Activated naive CD8-positive, alpha-beta T cell treated with anti-CD3 and anti-CD28 coated beads, Interleukin-2, amount 10 ng/mL, durations not matched to agents 7 days and 5 days (primary cell): ENCODE measurements at places on chromosomes 2 and 18. TPM values are rescaled to one million over a fixed set of nuclear protein-coding genes. Genes with fewer than 3 reads are reported as not detected.
A peak's percentile ranks its signal among the peaks of the same experiment; 100 is the strongest.

CIB4 gene
- total RNA-seq: not detected

G6PC2 gene
- total RNA-seq: not detected

DNA sequence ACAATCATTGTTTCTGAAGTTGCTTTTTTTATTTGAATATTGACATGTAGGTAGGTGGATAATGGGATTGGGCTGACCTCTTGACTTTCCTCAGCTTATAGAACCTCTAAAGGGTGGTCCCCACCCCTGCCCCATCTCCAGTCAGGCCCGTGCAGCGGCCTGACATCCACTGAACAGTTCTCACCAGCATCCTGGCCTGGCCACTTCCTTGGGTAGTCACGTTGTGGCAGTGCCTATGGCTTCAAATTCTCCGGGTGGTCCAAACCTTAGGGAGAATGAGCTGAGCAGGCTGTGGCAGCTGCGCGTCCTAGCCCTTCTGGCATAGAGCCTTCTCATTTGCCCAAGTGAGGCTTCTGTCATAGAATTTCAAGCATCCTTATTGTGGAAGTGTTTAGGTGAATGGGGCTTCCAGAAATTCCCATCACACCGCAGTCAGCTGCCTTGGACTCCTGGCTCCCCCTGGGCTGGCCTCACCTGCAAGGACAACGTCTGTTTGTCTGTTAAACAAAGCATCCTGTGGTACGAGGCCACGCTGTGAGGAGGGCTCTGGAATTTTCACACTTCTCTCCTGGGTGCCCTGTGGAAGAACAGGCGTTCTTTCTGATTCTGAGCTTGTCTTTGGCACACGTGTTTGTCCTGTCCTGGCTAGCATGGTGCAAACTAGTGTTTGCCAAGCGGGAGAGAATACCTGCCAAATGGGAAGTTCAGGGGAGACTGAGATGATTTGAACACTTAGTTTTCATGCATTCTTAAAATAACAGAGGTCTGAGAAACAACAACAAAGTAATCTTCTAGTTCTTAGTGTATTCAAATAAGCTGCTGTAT is 31.8 kb upstream of the OTOS start:
- no peak for DNase-seq
- no peak overlapping the region for H3K4me3 ChIP-seq
- no peaks in the 10 kb centered on the region for H3K36me3 ChIP-seq
- H3K4me1 ChIP-seq: no peaks in the 10 kb centered on the region

GRCh38 chr2:191910518-191910917 is 63.6 kb upstream of the CAVIN2 start:
- peaks cover 4% of the 10 kb centered on the region for H3K27me3 ChIP-seq
- H3K27ac ChIP-seq: no peak overlapping the region
- no peak overlapping the region for H3K4me3 ChIP-seq
- DNase-seq: no peak
- H3K36me3 ChIP-seq: no peaks in the 10 kb centered on the region
- no peaks in the 10 kb centered on the region for H3K4me1 ChIP-seq

DNA sequence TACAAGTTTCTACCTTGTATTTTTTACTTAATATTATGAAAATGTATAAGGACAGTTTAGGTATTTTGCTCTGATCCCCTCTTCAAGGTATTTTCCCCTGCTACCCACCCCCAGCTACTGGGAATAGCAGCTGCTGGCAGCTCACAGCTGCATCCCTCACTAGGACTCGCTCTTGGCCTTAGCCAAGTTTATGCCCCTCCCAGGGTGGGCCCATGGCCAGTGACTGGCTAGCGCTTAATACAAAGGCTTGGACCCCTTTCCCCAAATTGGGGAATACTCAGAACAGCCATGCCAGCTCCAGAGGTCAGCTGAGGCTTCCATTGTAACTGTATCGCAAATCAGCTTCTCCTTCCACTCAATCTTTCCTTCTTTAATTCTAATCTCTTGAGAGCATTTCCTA is 131.3 kb downstream of the GFPT1 start:
- DNase-seq: no peak
- no peaks in the 10 kb centered on the region for H3K4me1 ChIP-seq
- no peaks in the 10 kb centered on the region for H3K36me3 ChIP-seq

GRCh38 chr2:147297820-147298219 is 547.0 kb upstream of the ACVR2A start:
- peaks cover 12% of the 10 kb centered on the region for H3K36me3 ChIP-seq
- H3K4me1 ChIP-seq: peaks cover 17% of the 10 kb centered on the region
- DNase-seq: no peak
- H3K4me3 ChIP-seq: peak overlapping the region; percentile 29

DNA sequence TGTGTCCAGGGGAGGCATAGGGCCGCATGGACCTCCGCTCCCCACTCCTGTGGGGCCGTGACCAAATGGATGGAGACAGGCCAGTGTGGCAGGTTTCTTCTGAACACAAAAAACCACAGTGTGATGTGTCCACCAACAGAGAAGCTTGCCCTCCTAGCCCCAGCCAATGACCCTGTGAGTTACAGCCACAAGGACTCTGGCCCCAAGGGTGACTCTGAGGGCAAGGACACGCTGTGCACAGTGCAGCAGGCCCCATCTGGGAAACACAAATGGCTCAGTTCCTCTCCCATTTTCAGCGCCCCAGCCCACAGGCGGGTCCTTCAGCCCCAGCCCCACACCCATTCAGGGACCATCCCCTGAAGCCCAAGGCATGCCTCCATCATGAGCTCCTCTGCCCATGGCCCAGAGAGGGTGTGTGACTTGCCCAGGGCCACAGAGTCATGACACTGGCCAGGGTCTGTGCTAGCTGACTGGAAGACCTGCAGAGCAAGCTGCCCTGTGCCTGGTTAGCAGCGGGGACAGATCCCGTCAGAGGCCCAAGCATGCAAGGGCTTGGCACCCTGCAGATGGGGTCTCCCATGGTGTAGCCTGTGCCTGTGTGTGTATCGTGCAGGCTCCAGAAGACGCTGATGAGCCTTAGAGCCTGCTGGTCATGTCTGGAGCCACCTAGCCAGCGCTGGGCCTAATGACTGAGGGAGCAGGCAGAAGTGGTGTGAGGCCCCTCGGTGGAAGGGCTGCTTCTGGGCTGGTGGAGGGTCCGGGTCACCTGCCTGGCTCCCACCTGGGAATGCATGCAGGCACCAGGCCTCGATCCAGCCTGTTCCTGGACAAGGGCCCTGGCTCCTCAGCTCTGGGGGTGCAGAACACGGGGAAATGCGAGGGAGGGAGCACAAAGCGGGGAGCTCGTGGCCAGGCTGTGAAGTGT is 47.7 kb downstream of the HS6ST1 start:
- H3K36me3 ChIP-seq: peaks cover 15% of the 10 kb centered on the region
- H3K4me1 ChIP-seq: no peaks in the 10 kb centered on the region
- no peak for DNase-seq
- H3K27ac ChIP-seq: no peak overlapping the region

- H3K27ac ChIP-seq: peak overlapping the region; percentile 96
- no peaks in the 10 kb centered on the region for H3K27me3 ChIP-seq
- H3K4me1 ChIP-seq: peaks cover 35% of the 10 kb centered on the region
- no peak for DNase-seq
These were observed 590 bp downstream of the EIF2B4 start for GRCh38 chr2:27369471-27370025.

DNA sequence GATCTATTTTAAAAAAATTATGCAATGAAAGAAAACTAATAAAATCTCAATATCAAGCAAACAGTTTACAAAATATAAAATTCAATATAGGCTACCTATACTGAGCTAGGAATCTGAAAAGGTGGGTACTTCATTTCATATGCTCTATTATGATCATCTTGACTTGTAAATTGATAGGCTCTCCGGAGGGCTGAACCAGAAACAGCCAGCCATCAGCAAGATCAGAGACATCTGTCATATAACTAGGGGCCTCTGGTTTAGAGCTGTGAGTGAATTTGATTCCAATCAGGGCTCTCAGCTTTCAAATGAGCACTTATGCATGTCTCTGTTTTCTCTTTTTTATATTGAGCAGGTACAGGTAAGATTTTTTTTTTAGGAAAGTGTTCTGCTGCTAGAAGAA is 114.2 kb downstream of the SPHKAP start:
- no peak for DNase-seq
- no peaks in the 10 kb centered on the region for H3K4me1 ChIP-seq
- H3K27ac ChIP-seq: no peak overlapping the region
- H3K27me3 ChIP-seq: no peaks in the 10 kb centered on the region

KIDINS220 gene
- total RNA-seq: 38.0 TPM

EVX2 gene
- not detected for total RNA-seq

DNA sequence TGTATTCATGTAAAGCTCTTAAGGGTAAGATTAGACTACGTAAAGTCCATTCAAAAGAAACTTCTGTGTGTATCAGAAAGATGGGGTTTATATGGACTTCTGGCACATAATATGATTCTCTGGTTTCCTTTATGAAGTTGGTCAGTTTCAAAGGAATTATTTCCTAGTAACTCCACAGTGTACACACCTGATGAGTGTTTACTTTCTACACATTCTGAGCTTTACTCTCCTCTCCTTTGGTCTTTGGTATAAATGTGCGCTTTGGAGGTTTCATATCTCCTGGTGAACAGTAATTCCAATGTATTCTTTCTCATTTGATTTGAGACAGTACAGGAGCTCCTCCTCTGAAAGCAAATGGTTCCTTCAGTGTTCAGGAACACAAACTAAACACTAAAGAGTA is 88.1 kb downstream of the OXER1 start:
- no peaks in the 10 kb centered on the region for H3K4me1 ChIP-seq
- DNase-seq: no peak
- H3K36me3 ChIP-seq: peaks cover 17% of the 10 kb centered on the region
- no peak overlapping the region for H3K4me3 ChIP-seq
- H3K27me3 ChIP-seq: no peaks in the 10 kb centered on the region
- no peak overlapping the region for H3K27ac ChIP-seq

GRCh38 chr2:55154525-55155030 is 77.5 kb downstream of the CLHC1 start:
- no peak for DNase-seq
- H3K36me3 ChIP-seq: no peaks in the 10 kb centered on the region
- peaks cover 4% of the 10 kb centered on the region for H3K4me1 ChIP-seq
- H3K27ac ChIP-seq: no peak overlapping the region

GRCh38 chr2:54497763-54498680 is 41.9 kb downstream of the SPTBN1 start:
- H3K4me3 ChIP-seq: no peak overlapping the region
- H3K27me3 ChIP-seq: peaks cover 19% of the 10 kb centered on the region
- H3K27ac ChIP-seq: no peak overlapping the region
- DNase-seq: no peak
- no peaks in the 10 kb centered on the region for H3K36me3 ChIP-seq

DNA sequence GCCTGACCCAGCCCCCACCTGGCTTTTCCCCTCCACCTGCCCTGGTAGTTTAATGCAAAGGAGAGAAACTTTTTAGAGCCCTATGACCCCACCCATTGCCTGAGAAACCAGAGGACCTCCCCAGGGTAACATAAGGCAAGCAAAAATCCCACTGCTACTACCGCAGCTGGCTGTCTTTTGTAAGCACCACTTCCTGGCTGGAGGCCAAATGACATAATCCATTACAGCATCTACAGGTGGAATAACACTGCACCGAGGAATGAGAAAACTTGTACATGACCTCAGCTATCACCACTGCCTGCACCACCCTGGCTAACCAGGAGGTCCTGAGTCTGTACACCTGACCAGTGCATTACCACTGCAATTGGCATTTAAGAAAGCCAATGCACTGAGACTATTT is 149.6 kb upstream of the GALNT5 start:
- no peaks in the 10 kb centered on the region for H3K27me3 ChIP-seq
- H3K4me3 ChIP-seq: no peak overlapping the region
- H3K36me3 ChIP-seq: no peaks in the 10 kb centered on the region
- peaks cover 3% of the 10 kb centered on the region for H3K4me1 ChIP-seq
- no peak overlapping the region for H3K27ac ChIP-seq

DNA sequence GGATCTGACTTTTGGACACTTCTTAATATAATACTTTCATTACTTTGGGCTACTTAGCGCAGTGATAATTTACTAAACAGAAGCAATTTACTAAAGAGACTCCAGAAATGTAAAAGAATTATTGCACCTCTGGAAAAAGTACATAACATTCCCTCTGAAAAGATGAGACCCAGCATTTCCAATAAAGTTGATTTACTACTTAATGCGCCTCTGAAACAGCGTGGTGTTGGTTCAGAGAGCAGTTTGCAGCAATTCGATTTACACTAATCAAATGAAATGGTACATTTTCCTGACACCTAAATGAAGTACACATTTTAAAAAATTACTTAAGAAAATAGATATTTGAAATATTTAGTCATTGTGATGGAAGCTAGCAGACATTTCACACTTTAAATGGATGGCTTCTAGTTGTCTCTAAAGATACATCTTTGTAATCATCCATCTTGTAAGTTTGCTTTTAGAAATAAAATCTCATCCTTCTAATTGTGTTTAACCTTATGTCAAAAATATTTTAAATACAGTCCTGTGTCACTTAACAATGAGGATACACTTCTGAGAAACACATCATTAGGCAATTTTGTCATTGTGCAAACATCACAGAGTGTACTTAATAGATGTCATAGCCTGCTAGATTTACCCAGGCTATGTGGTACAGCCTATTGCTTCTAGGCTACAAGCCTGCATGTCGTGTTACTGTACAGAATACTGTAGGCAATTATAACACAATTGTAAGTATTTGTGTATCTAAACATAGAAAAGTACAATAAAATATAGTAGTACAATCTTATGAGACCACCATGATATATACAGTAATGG is 284.6 kb upstream of the UBE2E3 start:
- H3K27me3 ChIP-seq: no peaks in the 10 kb centered on the region
- DNase-seq: no peak
- no peaks in the 10 kb centered on the region for H3K4me1 ChIP-seq
- H3K4me3 ChIP-seq: no peak overlapping the region
- no peaks in the 10 kb centered on the region for H3K36me3 ChIP-seq
- no peak overlapping the region for H3K27ac ChIP-seq

- H3K4me1 ChIP-seq: no peaks in the 10 kb centered on the region
- no peaks in the 10 kb centered on the region for H3K27me3 ChIP-seq
- H3K4me3 ChIP-seq: no peak overlapping the region
- DNase-seq: no peak
These were observed 209.3 kb downstream of the SLC4A3 start for GRCh38 chr2:219836647-219837177.

DNA sequence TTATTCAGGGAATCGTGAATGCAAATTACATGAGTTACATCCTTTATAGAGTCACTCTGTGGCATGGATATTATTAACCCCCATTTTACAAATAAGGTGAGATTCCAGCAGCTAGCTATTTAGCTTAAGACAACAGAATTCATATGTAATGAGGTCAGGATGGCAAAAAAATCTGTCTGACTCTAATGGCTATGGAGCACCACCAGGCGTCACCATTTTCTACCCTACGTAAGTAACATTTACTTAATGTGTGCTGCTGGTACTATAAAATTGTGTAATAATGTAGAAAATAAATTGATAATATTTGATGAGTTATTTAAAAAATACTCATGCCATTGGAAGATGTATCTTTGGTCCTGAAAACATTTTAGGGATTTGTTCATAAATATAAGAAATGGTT is 2040.1 kb upstream of the LRRTM1 start:
- H3K27ac ChIP-seq: no peak overlapping the region
- no peak for DNase-seq
- H3K36me3 ChIP-seq: no peaks in the 10 kb centered on the region
- H3K27me3 ChIP-seq: no peaks in the 10 kb centered on the region
- H3K4me3 ChIP-seq: no peak overlapping the region

CYP1B1 gene
- 9.7 TPM for total RNA-seq

FZD7 gene
- total RNA-seq: 0.82 TPM
